Right ventricle myocardium superior (tissue), 1 donor: ENCODE measurements at places on chromosomes 7 and 10.

DNA sequence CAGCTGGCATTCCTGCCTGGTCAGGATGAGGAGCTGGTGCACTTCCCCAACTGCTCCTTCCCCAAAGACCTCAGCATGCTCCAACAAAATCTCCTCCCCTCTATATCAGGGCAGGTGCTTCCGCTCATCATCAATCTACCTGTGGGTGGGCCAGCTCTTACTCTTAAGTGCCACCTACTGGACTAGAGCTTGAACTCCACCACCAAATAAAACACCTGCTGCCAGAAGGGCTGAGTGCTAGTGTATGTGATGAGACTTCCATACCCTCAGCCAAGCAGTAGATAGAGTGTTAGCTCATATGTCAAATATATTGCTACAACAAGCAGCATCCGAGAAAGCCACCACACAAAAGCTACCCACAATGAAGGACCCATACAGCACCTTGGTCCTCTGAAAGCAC lies 264.3 kb downstream of the RNLS start:
- no peak for DNase-seq

GRCh38 chr10:112140110-112140970 lies 43.2 kb downstream of the GPAM start:
- peak; percentile 53 for DNase-seq

DNA sequence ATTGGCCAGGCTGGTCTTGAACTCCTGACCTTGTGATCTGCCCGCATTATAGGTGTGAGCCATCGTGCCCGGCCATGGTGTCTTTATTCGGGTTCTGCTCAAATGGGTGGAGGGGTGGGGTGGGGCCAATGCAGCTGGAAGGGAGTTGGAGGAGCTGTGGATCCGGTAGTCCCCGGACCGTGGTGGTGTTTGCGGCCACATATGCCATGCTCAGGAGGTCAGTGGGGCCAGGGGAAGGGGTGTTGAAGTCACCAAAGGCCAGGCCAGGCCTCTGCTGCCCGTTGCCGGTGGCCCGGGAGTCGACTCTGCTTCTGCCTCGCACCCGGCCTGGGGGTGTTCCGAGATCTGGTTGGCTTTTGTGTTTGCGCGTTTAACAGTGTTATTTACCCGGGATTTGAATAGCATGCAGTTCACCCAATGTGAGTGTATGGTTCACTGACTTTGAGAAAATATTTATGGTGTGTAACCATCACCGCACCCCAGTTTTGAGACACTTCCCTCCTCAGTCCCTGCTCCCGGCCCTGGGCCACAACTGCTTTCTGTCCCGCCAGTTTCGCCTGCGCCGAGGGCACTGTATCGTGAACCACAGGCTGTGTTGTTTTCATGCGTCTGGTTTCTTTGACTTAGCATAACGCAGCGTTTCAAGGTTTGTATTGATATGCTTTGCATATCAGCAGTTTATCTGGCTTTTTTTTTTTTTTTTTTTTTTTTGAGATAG lies 10.7 kb downstream of the INPP5A start:
- peak; percentile 32 for DNase-seq

DNA sequence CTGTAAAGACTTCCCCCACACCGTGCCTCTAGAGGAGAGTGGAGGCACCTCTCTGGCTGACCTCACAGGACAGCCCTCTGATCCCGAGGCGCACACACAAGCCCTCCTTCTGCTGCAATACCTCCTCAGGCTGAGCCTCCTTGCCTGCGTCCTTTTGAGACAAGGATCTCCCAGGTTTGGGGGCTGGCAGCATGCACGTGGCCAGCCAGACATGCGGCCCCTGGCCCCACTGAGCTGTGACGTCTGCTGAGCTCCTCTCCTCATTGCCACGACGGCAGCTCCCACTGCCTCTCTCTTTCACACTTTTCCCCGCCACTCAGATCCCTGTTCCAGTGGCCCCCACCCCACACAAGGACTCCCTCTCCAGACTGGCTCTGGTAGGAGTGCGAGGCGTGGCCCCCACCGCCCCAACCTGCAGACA lies 12.2 kb upstream of the DNAAF5 start:
- no peak for DNase-seq

DNA sequence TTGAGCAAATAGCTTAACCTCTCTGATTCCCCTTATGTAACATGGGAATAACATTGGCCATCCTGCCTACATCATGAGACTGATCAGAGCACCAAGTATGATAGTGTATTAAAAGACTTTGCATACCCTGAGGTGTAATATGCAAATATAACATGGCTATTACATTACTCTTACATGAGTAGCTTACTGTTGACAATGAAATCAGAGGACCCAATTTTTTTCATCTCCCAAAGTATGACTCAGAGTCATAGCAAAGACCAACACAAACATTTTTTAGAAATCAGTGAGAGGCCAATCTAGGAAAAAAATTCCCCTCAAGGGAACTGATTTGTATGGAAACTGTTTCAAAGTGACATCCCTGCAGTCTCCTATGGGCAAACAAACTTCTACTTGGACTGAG lies 47.0 kb upstream of the TMEM140 start:
- DNase-seq, result no peak

DNA sequence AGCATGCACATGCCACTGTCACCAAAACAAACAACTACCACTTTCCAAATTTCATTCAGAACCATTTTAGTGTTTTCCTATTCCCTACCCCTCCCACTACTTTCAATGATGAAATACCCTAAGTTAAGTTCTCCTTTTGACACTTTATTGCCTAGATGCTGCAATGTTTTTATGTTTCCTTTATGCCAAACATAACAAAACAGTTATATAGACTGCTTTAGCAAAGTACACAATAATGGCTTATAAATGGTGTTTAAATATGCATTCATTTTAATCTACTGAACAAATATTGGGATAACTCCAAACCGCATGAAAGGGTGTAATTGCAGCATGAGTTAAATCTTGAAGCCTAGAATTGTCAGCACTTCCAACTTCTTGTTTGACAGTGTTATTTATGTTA lies 69.2 kb downstream of the PHYHIPL start:
- DNase-seq, result no peak

GRCh38 chr7:27872356-27873275 lies 132.7 kb downstream of the TAX1BP1 start:
- no peak for DNase-seq

- DNase-seq, result no peak
These were observed 196.3 kb upstream of the KLF6 start for GRCh38 chr10:3981300-3981699.

DNA sequence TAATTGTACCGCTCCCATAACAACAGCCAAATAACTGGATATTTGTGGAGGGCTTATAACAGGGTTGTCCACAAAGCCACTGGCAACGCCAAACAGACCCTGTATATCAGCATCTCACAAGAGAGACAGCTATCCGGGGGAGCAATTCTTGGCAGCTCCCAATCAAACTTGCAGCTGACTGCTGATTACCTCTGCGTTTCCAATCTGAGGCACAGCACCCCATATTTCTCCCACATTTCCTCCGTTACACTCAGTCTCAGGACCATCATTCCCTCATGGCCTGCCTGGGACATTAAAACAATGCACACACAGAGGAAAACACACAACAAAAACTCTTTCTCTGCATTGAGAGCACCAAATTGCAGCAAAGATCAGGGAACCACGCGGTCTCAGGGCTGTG lies 67.8 kb upstream of the SDK1 start:
- no peak for DNase-seq
